ENCODE measurements at places on chromosomes 13 and 19. TPM values are rescaled to one million over a fixed set of nuclear protein-coding genes. Genes with fewer than 3 reads are reported as not detected.
A peak's percentile ranks its signal among the peaks of the same experiment; 100 is the strongest.

DNA sequence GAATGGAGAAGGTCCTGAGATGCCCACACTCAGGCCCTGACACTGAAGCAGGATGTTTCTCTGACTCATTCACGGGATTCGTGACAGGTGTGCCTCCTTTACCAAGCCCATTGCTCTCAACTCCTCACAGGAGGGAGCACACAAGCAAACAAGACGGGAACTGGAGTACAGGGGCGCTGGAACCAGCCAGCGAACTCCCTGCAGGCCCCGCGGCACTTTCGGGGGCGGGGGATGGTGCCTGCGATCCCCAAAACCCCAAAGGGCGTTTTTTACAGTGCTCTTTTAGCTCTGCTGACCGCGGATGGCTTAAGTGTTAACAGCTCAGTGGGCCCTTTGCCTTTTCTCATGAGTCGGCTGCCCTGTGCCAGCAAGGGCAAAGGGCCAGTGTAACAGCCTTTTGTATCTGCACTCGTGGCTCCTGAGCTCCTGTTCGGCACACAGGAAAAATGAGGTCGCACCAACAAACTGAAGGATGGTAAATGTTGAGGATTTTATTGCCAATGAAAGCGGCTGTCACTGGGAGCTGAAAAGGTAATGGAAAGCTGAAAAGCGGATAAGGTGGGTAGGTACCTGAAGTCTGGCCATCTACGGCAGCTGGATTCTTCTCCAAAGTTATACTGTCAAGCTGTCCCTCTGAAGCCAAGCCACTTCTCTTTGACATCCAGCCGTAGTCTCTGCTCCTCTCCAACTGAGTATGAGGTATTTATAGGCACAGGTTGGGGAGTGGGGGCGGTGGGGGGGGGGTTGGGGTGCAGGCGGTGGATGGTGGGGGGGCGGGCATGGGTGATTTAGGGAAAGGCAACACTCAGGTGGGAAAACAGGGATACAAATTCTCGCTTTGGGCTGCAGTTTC lies 65.0 kb upstream of the TRPC4 start:
- DNase-seq, result no peak

DNA sequence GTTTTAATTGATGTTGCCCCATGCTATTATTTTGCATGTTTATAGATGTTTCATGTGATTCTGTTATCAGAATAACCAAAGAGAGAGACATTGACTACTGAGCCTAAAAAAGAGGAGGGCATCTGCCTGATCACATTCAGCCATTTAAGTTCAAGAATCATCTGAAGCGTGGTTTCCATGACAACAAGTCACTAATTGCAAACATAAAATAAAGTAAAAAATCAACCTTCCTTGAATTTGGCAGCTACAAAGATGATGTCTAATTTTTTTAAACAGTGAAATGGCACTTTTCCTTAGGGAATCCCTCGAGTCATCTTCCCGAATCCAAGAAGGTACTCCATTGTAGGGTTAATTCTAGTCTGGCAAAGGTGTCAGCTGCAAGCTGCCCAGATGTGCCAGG lies 884.2 kb downstream of the DIAPH3 start:
- no peak for DNase-seq

DNA sequence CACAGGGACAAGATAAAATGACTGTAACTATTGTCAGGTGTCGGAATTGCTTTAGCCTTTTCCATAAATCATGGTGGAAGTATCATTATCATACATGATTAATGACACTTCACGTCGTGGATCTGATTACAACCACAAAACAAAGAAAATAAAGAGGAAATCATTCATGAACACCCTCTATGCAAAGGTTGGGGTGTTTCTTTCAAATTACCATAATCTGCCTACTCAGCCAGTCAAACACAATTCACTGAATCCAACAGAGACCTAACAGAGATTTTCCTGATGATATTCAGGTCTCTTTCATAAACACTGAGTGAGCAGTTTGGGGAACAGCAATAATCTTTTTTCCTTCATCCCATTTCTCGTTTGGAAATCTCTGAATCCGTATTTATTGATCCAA lies 625.6 kb downstream of the DCT start:
- DNase-seq, result no peak

- DNase-seq, result peak; percentile 90
Observed at GRCh38 chr19:45523642-45524256, 16.5 kb downstream of the VASP start.

GRCh38 chr13:81207636-81208035 lies 866.7 kb upstream of the SPRY2 start:
- no peak for DNase-seq

DNA sequence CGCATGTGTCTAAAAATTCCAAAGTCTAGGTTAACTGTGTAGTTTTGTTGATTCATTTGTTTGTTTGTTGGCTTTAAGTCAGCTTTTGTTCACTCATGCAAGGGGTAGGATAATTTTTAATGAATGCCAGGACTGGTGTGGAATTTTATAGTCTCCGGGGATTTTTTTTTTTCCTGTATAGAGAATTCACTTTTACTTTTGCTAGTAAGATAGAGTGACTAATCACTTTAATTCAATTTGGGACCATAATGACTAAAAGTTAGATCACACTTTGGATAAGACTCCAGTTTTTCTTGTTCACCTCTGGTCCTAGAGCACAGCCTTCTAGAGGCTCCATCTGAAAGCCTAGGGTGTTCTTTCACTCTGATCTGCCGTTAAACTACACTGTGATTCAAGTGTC lies 1690.0 kb downstream of the PCDH9 start:
- no peak for DNase-seq

CRTC1 gene
- 10.0 TPM for total RNA-seq

CLEC17A gene
- total RNA-seq, result 27.4 TPM

PRSS57 gene
- total RNA-seq, result not detected

Measured in OCI-LY7 (cell line).